Stimulated activated CD4-positive, alpha-beta T cell treated with anti-CD3 and anti-CD28 coated beads, Interleukin-12 subunit alpha, Interleukin-12 subunit beta, amount 100 ng/mL, for 24 hours (primary cell): ENCODE measurements at places on chromosomes 3 and 15.

DNA sequence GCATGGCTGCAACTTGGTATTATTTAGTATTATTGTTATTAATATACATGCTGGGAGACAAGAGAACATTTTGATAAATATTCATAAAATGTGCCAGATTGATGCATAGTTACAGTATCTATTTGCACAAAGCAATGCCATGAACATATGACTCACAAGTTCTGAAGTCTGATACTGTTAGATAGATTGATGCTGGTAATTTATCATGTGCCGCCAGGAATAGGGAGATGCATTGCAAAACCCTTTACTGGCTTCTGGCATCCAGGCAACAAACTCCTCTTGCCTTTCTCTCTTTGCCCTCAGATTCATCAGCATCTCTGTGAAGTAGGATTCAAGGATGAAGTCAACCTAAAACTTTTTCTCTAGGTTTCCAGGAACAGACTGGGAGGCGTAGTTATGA is 41.0 kb upstream of the SLC25A26 start:
- no peak for DNase-seq

GRCh38 chr3:186520957-186521842 is 23.0 kb downstream of the CRYGS start:
- no peak for DNase-seq

- no peak for DNase-seq
These were observed 2.9 kb upstream of the NIT2 start for GRCh38 chr3:100331660-100332059.

DNA sequence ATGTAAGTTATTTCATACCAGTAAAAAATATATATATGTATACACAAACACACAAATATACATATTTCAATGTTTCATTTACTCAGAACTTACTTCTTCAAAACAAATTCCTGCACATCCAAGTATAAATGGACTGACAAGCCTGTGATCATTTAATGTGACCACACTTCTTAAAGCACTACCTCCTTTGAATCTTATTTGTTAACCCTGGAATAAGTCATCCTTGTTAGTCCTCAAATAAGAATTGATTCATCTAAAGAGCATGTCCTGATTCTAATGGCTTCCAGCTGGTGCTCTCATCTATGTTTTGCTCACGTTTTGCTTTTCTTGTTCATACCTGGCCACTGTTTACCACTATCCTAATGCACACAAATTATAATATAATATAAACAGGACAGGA is 103.9 kb upstream of the UBP1 start:
- no peak for DNase-seq

DNA sequence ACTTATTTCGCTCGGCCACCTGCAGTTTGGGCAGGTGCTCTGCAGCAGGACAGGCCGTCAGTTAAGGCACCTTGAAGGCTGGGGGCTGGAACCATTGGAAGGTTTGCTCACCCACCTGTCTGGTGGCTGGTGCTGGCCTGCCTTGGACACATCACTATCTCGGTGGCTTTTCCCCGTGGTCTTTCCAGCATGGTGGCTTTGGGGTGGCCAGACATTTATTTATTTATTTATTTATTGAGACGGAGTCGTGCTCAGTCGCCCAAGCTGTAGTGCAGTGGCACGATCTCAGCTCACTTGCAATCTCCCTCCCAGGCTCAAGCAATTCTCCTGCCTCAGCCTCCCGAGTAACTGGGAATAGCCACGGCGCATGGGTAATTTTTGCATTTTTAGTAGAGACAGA is 11.7 kb downstream of the ISG20 start:
- no peak for DNase-seq

DNA sequence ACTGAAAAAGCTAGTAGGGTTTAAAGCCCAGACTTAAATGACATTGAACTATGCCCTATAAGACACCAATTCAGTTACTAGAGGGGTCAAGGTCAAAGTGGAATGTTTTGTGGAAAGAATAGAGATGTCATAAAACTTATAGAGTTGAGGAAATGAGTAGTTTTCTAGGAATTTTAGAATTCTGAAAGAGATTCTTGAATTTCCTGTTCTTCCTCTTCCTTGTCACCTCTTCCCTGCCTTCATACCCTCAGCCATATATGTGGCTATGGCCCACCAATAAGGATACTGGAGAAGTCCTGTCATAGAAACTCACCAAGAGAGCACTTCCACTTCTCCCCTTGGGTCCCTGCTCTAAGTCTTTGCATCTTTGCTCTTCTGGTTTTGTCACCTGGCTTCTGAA is 104.9 kb upstream of the TGFBR2 start:
- no peak for DNase-seq

- no peak for DNase-seq
These were observed 53.4 kb upstream of the CHD2 start for GRCh38 chr15:92846741-92847140.

DNA sequence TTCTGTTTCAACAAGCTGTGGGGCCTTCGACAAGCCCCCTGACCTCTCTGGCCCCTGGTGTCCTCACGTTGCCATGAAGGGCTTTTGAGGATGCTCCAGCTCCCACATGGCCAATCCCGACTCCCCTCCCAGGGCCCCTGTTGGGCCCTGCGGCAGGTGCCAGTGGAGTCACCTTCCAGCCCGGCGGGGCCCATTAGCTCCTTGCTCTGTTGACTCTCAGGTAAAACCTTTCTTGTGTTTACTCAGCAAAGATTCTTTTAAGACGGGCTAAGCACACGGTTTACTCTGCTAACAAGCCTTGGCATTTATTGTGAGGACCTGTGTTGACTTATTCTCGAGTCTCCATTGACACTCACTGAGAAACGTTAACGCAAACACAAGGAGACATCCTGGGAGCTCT is 15.0 kb downstream of the RPLP1 start:
- DNase-seq = no peak

DNA sequence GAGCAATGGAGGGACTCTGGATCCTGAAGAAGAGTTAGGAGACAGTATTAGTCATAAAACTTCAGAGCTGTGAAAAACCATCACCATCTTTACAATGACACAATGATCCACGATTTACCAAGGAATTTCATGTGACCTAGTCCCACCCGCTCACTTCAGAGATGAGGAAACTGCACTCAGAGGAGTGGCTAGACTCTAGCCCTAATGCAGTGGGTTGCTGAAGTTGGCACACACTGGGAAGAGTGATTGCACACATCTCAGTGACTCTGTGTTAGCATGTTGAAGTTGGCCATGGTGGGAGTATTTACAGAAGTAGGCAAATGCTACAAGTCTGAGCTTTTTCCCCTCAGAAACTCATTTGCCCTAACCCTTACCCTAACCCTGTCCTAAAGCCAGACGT is 35.2 kb upstream of the SPATA12 start:
- no peak for DNase-seq
